ENCODE measurements at places on chromosomes 13 and 19. TPM values are rescaled to one million over a fixed set of nuclear protein-coding genes. Genes with fewer than 3 reads are reported as not detected.

- no peak for DNase-seq
Measured at GRCh38 chr13:70835371-70835770, 727.1 kb upstream of the KLHL1 start.

DNA sequence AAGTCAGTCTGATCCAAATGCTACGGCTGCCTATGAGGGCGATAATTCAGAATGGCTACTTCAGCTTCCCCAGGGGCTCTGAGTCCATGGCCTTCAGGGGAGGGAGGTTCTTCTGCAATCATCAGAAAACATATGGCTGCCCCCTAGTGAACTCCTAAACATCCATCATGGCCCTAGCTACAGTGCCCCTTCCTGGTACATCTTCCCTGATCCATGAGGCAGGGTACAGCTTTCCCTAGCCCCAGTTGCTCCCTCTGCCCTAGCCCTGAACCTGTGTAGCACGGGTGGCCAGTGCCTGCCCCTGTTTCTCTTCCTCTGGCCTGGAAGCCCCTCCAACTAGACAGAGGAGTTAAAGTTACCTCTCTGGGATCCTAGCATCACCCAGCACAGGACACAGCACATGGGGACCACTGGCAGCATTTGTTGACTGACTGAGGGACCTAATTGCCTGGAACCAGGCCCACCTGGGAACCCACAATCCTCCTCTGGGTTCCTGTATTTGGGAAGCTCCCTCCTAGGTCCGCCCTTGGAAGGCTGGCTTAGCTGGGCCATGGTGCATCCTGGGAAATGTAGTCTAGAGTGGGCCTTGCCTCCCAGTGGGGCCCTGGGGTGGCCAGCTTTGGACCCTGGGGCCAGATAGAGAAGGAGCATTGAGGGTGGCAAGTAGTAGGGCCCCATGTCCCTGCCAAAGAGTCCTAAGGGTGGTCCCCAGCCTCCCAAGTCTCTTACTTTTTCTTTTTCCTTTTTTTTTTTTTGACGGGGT, 17.7 kb upstream of the SEMA6B start:
- peak; percentile 41 for DNase-seq

ZNF865 gene
- 1.7 TPM for total RNA-seq

- DNase-seq, result no peak
Measured at GRCh38 chr13:38141792-38142191, 207.9 kb upstream of the UFM1 start.

MEF2B gene
- total RNA-seq, result 2.6 TPM

GRCh38 chr19:19459707-19460251, 54.3 kb downstream of the GATAD2A start:
- DNase-seq, result no peak

HS6ST3 gene
- total RNA-seq, result 6.6 TPM

PEX11G gene
- 4.7 TPM for total RNA-seq

AMH gene
- 3.0 TPM for total RNA-seq

- DNase-seq, result no peak
Measured at GRCh38 chr13:31957772-31958171, 73.8 kb upstream of the FRY start.

DNA sequence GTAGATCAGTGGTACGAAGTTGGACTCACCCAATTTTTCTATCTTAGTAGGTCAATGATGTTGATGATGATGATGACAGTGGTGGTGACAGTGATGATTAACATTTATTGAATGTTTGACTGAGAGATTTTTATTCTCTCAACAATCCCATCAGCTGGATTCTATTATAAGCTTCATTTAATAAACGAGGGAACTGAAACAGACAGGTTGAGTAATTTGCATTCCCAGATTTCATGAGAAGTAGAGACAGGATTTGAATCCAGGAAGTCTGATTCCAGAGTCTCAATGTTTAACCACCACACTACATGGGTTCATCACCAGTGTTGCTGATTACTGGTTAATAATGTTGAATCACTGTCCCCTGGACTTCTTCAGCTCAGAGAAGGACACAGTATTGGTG, 168.9 kb downstream of the FLT1 start:
- DNase-seq, result no peak

DNA sequence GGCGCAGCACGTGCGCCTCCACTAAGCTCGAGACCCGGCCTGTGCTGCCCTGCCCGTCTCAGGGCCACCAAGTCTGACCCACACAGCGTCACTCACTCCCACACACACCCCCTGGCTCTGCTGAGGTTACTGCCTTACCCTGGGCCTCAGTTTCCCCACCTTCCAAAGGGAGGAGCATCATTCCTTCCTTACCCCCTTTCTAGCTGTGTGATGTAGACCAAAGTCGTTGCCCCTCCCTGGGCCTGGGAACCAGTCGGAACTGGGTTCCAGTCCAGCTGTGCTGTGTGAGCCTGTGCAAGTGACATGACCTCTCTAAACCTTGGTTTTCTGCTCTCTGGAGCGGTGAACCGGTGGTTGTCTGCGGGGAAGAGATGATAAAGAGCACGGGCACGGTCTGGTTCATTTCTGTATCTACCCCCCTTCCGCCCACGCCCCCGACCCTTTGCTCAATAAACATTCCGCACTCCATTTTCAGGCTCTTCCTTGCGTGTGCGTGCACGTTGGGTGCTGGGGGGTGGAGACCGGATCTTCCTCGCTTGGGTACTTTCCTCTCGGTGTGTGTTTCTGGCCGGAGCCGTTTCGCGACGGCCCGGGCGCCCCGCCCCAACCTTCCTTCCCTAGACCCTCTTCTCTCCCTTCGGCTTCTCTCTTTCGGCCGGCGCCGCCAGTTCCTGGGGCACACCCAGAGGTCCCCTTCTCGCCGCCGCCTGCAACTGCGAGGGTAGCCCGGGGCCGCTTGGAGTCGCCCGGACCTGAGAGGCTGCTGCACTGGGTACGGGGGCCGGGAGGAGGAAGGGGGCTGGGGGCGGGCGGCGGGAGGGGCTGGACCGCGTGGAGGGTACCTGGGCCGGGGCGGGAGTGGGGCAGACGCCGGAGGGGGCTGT, at the start of gene ZNF581:
ZNF581 (plus strand) TSS at position 647 of the 884 bp plus-strand sequence. CDS start 923 bp downstream, outside the sequence.
- peak; percentile 95 for DNase-seq

GRCh38 chr19:5142725-5143097, 173.8 kb downstream of the KDM4B start:
- DNase-seq, result no peak

GRCh38 chr19:44527554-44527953, 1.9 kb downstream of the CEACAM20 start:
- DNase-seq, result no peak

GRCh38 chr13:41465241-41465847, 8.0 kb downstream of the RGCC start:
- DNase-seq, result no peak

DNA sequence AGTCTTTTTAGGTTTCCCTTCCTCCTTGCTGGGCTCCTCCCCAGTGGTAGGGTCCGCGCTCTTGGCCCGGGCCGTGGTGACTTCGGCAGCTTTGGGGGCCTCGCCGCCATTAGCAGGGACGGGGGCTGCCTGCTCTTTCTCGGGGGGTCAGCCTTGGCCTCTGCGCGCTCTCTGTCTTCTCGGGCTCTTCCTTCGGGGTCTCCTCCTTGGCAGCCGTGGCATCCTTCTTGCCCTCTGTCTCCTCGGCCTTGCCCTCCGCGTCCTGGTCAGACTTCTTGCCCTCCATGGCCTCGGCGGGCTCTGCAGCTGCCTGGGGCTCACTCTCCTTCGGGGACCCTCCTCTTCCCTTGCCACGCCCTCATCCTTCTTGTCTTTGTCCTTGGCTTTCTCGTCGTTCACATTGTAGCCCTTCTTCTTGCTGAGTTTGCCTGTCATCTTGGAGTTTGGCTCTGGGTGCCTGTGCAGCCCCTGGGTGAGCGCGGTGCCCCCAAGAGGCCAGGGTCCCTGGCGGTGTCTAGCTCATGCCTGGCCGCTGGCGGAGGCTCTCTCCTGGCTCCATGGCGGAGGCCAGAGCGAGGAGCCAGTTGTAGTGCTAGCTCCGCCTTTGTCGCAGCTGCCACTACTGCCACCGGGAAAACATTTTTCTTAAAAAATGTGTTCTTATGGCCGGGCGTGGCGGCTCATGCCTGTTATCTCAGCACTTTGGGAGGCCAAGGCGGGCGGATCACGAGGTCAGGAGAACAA, 283.0 kb upstream of the SGCG start:
- DNase-seq, result no peak

RFXAP gene
- total RNA-seq, result 4.5 TPM

WTIP gene
- total RNA-seq, result 48.4 TPM

DNA sequence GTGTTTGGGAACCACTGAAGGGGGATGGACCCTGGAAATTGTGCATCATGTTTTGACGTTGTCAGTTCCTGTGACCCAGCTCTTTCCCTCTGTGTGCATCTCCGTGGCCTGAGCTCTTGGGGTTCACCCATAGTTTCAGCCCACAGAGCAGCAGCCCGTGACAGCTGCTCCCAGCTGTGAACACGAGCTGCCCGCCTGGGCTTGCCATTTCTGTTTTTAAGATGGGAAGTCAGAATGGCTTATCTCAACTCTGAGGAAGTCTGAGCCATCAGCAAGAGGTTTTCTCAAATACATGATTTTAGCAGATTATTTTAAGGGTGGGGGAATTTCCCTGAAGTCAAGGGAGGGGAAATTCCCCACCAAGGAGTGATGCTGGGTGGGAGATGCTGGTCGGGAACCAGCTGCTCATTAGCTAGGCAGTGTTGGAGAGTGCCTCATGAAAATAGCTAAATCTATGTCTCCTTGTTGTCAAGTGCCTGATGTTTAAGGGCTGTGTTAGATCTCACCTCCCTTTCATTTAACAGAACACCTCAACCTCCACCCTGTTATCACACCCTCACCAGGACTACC, 34.8 kb upstream of the C1QTNF9 start:
- no peak for DNase-seq

DNA sequence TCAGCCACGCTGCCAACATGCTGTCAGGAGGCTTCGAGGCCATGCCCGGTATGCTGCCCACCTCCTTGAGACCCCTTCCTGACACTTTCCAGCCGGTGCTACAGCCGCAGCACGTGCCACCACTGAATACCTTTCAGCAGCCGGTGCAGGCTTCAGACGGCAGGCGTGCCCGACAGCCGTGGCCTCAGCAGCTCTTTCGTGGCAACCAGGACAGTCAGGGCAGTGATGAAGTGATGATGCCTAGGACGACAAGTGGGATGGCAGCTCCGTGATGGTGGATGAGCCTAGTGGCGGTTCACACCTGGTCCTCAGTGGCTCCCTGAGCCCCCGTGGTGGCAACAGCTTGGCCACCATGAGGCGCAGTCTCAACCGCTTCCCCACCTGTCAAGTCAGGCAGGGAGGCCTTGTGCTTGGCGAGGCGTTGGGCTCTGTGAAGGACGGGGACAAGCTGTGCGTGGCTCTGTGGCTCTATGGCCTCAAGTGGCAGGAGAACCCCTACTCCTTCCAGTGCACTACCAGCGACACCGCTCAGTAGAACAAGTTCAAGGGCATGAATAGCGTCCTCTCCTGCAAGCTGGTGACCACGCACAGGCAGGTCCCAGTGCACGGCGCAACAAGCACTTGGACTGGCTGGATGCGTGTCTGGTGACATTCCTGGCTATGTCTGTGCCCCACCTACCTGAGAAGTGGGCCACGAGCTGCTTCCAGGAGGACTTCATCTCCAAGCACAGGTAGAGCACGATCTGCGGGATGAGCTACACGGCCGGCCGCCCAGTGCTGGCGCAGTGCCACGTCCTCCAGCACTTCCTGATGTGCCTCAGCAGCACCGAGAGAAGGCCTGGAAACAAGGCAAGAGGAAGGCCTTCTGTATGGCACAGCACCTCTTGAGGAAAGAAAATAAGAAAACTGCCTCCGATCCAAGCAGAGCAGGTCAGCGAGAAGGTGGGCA, 18.2 kb upstream of the ZNF14 start:
- no peak for DNase-seq

DNA sequence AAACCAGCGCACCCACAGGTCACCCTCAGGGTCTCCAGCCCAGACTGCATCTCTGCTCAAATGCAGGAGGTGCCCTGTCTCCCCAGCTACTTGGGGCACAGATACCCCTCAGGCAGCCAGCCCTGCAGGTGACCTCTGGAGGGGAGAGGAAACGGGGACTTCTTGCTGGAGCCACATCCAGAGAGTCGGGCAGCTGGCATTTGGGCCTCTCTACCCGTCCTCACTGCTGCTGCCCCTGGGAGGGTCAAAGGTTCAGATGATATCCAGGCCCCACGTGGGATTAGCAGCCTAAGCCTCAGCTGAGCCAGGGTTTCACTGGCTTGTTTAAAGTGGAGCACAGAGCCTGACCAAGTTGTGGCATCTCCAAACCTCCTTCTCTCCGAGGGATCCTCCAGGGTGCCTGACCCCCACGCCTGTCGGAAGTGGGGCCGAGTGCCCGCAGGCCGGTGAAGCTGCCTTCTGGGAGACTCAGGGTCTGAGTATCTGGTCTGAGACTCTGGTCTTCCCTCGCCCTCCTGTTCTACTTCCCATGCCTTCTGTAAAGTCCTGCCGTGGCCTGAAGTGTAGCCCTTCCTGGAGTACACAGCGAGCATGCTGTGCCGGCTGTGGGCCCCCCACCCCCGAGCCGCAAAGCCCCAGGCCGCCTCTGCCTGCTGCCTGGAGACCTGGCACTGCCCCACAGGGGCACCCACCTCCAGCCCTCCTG, 2.1 kb downstream of the RASA3 start:
- no peak for DNase-seq

DNA sequence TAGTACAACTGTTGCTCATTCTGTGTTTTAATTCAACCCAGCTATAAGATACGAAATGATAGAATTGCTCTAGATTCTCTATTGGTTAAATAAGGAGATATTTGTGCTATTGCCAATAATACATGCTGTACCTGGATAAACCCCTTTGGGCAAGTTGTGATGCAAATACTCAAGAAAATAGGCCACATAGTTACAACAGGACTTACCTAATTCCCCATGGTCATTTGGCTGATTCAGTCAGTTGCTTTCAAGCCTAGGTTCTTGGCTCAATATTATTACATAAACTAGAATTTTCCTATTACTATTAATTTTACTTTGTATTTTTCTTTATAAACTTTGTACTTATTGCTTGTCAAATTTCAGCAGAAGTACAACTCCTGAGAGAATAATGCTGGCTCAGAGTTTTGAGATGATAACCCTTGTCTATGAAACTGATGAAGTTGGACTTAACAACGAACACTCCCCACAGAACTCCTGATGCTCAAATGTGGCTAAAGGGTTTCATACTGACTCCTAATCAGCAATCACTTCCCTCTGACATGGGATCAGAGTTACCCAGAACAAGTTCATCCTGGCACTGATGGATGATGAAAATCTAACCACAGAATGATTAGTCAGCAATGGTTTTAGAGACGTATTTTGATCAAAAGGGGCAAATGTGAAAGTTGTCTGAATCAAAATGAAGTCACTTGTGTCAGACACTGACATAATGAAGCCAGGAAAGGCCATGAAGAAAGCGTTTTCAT, 221.1 kb downstream of the ITGBL1 start:
- DNase-seq, result no peak
